ENCODE measurements at places on chromosomes 2 and 18.

DNA sequence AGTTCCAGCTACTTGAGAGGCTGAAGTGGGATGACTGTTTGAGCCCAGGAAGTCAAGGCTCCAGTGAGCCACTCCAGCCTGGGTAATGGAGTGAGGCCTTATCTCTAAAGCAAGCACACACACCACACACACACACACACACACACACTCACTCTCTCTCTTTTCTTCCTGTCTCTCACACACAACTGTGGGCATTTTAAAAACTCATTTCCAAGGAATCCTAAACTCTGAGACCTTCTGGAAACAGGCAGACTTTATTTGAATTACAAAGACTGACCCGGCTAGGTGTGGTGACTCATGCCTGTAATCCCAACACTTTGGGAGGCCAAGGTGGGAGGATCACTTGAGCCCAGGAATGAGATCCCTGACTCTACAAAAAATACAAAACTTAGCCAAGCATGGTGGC lies 21.3 kb downstream of the WDSUB1 start:
- no peak for DNase-seq

GRCh38 chr2:176080540-176081375 lies 3.0 kb downstream of the EVX2 start:
- no peak for DNase-seq

- DNase-seq, result no peak
Observed at GRCh38 chr2:140242889-140243288, 1462.7 kb upstream of the NXPH2 start.

DNA sequence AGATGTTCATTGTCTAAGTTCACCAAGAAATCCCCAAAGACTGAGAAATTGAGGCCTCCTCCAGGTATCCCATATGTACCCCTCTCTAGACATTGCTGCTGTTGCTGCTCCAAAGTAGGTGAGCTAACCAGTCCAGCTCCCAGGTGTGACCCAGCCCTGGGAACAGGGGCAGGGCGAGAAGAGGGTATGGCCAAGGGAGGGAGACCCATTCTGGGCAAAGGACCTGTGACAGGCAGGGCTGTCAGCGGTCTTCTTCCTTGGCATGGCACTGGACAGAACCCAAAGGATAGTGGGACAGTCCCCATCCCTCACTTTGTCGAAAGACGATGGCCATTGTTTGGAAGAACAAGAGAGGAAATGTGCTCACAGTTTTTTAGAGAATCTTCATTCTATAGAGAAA lies 7.2 kb upstream of the INO80C start:
- DNase-seq, result no peak

DNA sequence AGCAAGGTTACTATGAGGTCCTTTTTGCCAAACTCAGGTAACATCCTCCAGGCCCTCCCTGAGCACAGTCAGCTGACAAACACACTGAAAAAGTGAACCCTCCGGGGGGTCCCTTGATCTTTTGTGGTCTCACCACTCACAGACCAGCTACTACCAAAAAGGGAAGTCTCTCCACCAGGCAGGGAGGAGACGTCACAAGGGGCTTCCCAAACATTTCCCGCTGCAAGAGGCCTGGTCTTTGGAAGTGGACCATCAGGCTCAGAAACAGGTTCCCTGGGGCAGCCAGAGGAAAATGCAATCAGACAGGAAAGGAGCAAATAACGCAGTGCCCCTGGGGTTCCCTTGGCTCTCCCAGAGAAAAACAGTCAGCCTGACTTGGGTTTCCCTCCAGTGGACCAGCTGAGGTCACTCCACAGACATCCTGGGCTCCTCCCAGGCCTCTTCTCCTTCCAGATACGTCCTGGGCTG lies 38.7 kb upstream of the POMC start:
- DNase-seq, result no peak
